ENCODE measurements at places on chromosomes 3 and 15.

GRCh38 chr3:171535799-171536198, 75.6 kb upstream of the TNIK start:
- no peak for DNase-seq

DNA sequence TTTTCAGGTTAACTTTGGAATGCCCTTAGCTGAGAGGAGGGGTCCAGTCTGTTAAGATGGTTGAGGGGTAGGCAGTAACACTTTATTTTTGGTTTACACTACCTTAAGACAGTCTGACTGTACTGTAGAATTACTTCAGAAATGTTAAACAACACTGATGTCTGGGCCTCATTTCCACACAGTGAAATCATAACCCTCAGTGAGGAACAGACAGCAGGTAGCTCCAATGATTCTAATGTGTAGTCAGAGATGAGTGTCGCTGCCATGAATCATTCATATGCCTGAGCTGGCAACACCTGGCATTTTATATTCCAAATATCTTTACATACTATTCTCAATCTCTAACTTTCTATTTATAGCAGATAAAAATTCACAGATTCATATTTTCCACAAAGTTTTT, 37.3 kb upstream of the POU1F1 start:
- DNase-seq: no peak

GRCh38 chr3:121739902-121740301, 9.6 kb downstream of the GOLGB1 start:
- no peak for DNase-seq

- no peak for DNase-seq
These were observed 198.1 kb downstream of the MBNL1 start for GRCh38 chr3:152466784-152467183.

DNA sequence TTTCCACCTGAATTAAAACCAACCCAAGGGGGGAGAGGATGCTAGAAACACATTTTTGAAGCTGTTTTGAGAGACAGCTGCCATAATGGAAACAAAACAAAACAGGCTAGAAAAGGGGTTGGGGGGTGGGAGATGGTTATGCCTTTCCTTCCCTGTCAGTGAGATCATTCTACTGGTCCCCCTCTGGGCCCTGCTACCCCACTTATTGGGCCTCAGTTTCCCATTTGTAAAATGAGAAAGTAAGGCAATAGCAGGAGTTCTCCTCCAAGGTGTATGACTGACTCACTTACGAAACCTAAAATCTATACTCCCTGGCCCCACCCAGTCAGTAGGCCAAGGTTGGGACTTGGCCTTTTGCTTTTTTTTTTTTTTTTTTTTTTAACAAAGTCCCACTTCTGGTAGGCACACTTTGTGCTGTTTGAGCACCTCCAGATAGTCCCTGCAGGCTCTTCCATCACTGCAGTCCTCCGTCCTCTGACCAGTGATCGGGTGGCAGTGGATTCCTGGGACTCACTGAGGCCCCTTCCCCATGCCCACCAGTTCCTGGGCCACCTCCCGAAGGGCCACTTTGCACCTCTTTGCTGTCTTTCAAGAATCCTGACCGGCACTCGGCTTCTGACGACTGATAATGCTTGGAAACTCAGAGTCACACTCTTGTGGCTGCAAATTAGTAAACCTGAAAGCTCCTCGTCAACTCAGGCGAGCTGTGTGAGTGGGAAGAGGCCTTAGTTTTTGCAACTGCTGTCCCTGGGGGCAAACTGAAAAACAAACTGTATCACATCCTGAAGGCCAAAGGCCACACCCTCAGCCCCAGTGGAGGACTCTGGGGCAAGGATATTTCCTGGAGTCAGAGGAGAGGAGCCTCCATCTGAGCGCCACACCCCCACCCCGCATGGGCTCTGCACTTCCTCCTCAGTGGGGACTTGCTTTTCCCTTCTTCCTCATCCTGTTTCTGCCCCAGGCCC, 6.7 kb upstream of the PSTPIP1 start:
- peak; percentile 58 for DNase-seq

GRCh38 chr15:61621146-61621545, 392.0 kb upstream of the RORA start:
- DNase-seq: no peak

DNA sequence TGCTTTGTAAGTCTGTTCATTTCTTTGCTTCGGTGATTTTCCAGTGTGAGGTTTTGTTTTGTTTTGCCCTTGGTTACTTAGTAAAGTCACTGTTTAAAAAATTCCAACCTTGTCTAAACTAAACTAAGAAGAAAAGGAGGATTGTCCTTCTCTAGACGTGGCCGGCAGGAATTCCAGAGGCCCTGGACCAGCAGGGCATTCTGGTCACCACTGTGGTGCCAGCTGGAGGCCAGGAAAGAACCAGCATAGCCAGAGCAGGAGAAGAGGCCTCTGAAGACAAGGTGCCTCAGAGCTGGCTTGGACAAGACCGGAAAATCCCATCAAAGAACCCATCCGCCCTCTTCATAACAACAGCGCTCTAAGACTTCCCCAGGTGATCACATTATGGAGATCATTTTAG, 8.2 kb downstream of the PLOD2 start:
- no peak for DNase-seq

DNA sequence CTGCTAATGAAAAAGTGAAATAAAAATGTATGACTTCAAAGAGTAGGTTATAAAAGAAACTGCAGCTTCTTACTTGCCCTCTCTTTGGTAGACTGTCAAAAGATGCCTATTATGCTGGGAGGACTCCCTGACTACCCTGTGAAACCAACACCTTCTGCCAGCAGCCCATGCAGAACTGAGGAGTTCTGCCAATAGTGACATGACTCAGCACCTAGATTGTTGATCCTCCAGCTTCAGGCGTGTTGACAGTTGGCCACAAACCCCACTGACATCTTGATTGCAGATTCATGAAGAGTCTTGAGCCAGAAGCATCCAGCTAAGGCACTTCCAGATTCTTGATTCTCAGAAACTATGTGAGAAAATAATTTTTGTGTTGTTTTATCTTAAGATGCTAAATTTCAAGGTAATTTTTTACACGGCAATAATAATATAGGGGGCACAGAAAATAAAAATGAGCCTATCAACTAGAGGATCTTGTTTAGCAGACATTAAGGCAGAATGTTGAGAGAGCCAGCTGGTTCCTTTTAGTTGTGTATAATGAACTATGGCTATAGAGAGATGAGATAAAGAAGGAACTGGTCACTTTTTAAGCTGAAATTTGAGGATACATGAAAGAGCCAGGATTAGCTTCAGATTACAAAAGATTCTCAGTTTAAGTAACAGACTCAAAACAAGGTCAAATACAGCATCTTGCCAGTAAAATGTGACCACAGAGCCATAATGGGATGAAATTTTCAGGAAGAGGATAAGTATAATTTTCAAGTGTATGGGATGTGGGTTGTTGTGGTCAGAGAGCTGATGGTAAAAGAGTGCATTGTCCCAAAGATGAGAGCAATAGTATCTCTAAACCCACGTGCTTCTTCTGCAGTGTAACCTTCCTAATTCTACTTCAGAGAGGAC, 588.7 kb upstream of the CBLB start:
- no peak for DNase-seq

- no peak for DNase-seq
These were observed 488.2 kb upstream of the NECTIN3 start for GRCh38 chr3:110583373-110583935.

All from stimulated activated CD4-positive, alpha-beta T cell treated with anti-CD3 and anti-CD28 coated beads, Interleukin-12 subunit alpha, Interleukin-12 subunit beta, amount 100 ng/mL, for 24 hours (primary cell).